ENCODE measurements at places on chromosomes 13 and 19.

GRCh38 chr19:51179256-51179655, 37.2 kb downstream of the SIGLEC7 start:
- no peak for DNase-seq

DNA sequence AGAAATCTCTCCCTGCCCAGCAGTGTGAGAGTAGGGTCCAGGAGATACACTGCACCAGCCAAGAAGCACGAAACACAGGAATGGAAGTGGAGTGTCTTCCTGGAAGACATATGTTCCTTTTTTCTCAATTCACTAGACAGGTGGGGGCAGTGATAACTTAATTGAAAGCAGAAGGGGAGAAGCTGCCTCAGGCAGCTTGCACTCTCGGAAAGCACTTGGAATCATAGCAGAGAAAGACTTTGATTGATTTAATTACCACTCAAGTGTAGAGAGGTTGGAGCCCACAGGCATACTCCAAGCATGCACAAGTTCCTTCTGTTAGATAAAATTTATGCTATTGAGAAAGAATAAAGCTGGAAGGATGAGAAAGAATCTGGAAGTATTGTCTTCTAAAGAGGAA, 249.4 kb downstream of the SLITRK6 start:
- DNase-seq, result no peak

DNA sequence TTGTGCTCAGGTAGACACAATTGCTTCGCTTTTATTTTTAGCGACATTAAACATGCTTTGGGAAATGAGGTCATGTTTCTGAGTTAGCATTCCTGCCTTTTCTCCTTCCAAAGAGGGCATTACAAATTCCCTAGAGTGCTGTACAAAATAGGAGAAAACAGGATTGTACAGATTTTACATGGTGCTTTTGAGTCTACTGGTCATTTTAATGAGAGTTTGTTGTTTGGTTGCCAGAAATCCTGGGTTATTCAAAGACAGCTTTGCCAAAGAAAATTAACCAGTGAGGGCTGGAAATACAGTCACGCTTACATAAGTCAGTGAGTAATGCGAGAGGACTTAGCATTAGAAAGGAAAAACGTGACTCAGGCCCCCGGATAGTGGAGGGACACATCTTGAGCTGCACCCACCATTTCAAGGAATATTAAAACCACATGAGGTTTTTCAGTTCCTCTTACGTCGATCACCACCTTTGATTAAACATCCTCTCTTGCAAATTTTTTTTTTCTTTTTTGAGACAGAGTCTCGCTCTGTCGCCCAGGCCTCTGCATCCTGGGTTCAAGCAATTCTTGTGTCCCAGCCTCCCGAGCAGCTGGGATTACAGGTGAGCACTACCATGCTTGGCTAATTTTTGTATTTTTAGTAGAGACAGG, 55.4 kb downstream of the SACS start:
- DNase-seq, result peak; percentile 79

GRCh38 chr13:22748866-22749577, 431.8 kb upstream of the SGCG start:
- no peak for DNase-seq

DNA sequence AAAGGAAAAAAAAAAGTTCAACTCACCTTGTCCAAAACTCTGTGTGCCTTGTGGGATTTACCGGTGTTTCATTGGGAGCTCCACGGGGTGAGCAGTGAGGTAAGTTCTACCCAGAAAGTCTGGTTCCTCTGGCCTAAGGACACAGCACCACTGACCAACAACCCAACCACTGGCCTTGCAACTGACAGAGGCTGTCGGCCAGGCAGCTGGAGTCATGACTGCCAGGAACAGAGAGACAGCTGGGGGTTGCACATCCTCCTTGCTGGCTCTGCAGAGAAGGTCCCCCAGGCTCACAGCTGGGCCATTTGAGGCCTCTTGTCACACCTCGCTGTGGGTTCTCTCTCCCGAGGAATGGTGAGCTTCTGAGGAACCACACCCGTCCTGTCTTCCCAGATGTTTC, 59.5 kb downstream of the ANKRD10 start:
- DNase-seq, result no peak

DNA sequence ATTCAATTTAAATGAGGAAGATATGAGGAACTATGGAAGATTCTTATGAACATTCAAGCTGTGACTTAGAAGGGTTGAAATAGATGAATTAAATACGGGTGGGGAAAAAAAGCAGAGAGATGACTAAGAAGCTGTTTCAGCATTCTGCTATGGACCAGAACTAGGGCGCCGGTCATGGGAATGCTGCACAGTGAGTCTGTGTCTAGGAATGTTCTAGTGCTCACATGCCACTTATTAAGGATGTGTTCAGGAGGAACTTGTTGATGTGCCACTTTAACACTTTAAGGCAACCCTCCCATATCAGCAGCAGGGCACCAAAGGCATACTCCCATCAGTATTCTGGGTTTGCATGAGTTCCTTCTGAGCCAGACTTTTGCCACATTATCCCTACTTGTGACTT, 152.1 kb downstream of the POSTN start:
- DNase-seq, result no peak

DNA sequence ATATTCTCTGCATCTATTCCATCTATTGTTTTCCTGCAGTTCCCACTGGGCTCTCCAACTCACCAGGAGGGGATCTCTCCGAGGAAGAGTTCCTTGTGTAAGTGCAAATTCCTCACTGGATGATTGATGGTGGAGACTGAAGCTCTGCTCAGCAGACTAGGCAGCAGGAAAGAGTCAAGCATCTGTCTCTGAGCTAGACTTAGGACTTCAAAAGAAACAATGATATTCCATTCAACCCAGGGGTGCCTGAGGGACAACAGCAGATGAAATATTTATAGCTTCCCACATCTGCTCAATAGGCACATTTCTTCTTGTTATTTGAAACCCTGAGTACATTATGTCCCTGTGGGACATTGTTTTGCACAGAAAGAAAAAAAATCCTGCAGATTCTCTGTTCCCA, at the start of the genes OR7A5 and OR7C1:
Gene OR7A5, minus strand, starts transcription at position 175 of the 400 bp plus-strand sequence. CDS start 6,944 bp downstream, outside the sequence.
Gene OR7C1, minus strand, starts transcription at position 175 of the 400 bp plus-strand sequence. CDS start 35,049 bp downstream, outside the sequence.
- no peak for DNase-seq

GRCh38 chr19:2113439-2114211, 16.9 kb downstream of the IZUMO4 start:
- no peak for DNase-seq

DNA sequence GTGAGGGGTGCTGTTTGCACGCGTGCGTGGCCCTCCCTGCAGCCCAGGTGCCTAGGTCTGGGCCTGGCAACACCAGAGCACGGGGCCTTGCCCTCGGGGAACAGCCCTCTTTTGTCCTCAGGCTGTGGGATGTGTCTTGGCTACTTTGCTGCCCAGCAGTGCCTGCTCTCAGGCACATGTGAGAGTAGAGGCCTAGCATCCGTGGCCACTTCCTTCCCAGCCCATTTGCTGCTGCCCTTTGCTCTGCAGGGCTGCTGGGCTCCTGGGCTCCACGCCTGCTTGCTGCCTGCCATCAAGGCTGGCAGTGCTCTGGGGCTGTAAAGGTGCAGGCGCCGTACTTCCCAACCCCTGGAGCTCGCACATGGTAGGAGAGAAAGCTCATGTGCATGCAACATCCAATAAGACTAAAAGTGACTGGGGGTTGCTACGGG, 46.6 kb downstream of the CAPN12 start:
- no peak for DNase-seq

DNA sequence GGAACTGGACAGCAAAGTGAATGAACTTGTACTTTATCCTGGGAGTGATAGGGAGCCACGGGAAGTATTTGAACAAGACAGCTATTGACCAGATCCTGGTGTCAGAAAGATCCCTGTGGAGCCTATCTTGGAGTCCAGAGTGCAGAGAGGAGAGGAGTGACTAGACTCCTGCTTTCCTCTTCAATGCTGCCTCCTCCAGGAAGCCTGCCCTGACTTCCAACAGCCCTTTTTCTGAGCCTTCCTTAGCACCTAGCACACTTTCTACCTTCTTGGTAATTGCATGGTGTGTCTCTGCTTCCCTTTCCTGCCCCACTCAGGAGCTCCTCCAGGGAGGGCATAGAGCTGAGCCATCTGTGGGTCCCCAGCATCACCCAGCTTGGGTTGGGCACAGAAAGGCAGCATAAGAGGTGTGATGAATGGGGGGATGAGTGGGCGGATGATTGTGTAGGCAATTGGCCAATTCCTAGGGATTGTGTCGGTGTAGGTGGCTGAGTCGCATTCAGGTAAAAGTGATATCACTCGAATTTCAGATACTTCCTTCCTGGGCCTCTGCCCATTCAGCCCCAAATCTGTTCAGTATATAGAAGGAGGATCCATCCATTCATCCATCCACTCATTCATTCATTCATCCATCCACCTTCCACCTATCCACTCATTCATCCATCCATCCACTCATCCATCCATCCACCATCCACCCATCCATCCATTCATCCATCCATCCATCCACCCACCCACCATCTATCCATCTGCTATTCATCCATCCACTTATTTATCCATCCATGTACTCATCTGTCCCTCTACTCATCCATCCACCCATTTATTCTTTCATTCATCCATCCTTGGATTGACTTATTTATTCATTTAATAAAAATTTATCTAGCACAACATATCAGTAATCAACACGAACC, 26.9 kb downstream of the CYP4F22 start:
- DNase-seq, result no peak

- no peak for DNase-seq
These were observed 182.1 kb downstream of the RFC3 start for GRCh38 chr13:33999811-34000605.

DNA sequence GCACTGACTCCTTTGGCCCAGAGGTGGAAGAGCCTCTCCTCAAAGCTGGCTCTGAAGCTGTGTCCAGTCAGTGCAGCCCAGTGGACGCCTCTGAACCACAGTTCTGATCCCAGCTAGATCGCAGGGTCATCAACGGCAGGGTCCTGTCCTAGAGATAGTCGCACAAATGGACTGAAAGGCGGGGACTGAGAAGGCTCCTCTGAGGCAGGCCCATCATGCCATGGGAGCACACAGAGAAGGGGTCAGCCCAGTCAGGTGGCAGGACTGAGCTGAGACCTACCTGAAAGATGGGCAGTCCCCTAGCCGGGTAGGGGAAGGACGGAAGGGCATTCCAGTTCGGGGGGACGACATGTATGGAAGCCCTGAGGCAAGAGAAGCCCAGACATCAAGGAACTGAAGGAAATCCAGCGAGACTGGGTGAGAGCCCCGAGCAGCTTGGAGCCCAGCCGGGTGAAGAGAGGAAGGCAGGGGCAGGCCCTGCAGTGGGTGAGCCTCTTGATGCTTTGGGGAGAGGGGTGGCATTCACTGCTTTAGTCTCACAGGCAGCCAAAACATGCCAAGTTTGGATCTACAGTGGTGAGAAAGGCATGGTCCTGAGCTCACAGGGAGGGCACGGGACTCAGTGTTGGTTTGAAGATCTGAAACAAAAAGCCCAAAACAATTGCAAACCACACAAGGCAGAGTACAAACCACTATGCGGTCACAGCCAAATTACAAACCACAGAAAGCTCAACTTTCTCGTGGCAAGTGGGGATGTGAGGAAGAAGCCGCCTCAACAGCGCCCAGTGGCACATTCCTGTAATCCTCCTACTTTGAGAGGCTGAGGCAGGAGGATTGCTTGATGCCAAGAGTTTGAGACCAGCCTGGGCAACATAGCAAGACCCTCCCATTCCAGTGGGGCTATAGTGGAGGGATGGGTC, 10.0 kb downstream of the CALM3 start:
- no peak for DNase-seq

- no peak for DNase-seq
These were observed 4.8 kb upstream of the LAMP1 start for GRCh38 chr13:113292021-113292862.

DNA sequence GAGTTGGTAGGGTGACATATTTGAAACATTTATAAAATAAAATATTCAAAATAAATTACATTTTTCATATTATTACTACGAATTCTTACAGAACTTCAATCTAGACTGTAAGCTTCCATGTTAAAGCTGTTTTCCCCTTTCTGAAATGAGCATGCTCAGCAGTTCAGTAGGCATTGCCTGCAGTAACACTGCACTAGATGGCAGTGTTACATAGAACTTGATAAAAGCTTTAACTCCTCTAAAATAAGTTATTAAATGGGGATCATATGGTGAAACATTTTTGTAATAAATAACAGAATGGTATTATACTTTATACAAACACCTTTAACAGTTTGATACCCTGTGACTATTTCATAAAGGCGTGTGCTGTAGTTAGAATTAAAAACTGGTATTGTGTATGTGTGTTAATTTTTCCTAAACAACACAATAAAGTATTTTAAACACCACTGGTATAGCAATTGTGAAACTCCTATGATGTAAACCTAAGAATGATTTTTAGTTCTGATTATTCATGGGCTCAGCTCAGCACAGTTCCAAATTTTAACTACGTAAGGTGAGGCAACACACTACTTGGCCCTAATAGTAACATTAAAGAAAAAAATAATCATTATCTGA, 11.6 kb upstream of the GPR18 start:
- no peak for DNase-seq

- DNase-seq, result peak; percentile 78
These were observed at the start of gene ZNF320 for GRCh38 chr19:52897138-52897935. TSS of gene ZNF320 (minus strand) at chr19:52897635. CDS start at chr19:52890255, 7,380 bp downstream.

GRCh38 chr19:10044390-10044789, 31.1 kb downstream of the RDH8 start:
- DNase-seq, result no peak

DNA sequence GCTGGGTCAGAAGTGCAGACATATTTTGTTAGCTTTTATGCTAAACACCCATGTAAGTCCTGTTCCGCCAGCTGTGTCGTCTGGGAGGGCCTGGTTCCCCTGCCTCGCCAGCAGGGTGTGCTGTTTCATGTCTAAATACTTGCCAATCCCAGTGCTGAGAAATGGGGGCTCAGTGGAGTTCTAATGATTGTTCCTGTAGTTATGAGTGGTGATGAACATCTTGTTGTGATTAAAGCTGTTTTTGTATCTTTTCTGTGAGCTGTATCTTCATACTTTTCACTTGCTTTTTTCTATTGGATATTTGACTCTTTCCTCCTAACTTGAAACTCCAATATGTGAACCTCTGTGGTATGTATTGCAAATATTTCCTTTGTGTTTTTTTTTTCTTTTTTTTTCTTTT, 32.7 kb downstream of the KDM4B start:
- no peak for DNase-seq

DNA sequence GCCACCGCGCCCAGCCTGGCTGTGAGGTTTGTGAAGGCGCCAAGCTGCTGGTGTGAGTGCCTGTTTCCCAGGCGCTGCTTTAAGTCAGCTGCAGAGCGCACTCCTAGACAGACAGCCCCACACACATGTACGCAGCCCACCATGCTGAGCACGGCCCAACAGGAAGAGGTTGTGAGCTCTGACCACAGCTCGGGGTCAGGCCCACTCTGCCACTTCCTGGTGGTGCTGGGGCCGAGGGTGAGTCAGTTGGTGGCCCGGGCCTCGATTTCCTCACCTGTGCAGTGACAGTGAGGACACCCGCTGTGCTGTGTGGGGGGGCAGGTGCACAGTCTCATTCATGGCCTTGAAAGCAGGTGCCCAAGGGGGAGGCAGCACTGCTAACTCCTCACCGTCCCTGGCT, 106.7 kb downstream of the KDM4B start:
- DNase-seq, result no peak

DNA sequence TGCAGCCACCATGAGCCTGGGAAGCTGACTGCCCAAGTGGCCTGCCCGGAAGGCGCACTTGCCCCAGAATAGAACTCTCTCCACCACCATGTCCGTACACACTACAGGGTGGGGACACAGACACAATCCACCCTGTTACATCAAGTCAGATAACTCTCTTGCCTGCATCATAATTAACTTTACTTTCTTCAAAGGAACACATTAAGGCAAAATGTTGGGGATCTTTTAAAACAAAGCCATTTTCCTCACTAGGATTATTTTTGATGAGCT, 23.3 kb upstream of the VSTM2B start:
- no peak for DNase-seq
